Nephron progenitor cell (in vitro differentiated cells): ENCODE measurements at places on chromosomes 5 and 9.

DNA sequence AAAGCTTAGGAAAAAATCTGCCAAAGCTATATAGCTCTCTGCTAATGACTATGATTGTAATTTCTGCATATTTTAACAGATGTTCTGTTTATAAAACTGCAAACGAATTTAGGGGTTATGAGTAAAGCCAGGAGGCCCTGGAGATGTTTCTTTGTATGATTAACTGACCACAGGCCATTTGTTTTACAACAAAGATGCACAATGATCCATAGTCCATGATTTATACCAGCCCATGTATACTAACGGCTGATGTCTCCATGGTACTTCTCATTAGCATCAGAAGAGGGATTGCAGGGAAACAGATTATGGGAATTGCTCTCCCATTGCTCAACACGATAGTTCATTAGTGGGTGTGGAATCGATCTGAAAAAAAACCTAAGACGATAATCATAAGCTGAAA, 78.9 kb downstream of the PPP2R2B start:
- no peak for DNase-seq

DNA sequence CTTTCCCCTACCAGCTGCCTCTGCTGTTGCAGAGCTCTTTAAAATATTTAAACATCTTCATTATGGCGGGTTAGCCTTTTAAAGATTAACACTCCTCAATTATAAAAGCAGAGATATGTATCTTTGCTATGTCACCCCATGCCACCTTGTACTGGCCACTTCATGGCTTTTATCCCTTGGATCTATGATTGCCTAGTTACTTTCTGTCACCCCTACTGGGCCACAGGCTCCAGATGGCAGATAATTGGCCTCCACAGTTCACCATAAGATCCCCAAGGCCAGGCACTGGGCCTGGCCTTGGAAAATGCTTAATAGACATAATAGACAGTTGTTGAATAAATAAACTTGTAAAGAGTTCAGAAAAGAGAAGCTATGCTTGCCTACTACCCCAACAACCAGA, 142.0 kb upstream of the SHB start:
- DNase-seq, result no peak

DNA sequence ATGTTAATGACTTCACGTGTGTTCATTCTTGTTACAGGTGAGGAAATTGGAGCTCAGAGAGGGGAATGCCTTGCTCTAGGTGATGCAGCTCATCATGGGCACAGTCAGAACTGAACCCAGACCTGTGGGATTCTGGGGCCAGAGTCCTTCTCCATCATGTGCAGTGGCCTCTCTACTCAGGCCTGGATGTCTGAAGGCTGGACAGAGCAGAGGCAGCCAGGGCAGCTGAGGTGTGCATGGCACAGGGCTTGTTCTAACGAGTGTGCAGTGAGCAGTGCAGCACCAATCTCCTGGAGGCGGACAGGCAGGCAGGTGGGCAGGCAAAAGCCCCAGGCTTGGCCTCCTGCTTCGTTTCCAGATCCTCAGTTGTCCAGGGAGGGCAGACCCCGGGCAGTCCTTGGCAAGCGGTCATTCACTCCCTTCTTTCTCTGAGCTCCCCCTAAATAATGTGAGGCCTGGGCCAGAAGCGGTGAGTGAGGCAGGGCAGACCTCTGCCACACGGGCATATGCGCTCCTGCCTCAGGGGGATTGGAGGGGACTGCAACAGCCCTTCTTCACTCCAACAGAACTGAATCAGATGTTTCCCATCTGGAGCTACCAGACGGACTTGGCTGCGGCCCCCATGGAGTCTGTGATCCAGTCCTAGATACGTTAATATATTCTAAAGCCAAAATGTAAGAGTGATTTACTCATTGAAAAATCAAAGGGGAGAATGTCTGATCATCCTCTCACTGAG, 68.7 kb upstream of the FSTL4 start:
- DNase-seq, result no peak

DNA sequence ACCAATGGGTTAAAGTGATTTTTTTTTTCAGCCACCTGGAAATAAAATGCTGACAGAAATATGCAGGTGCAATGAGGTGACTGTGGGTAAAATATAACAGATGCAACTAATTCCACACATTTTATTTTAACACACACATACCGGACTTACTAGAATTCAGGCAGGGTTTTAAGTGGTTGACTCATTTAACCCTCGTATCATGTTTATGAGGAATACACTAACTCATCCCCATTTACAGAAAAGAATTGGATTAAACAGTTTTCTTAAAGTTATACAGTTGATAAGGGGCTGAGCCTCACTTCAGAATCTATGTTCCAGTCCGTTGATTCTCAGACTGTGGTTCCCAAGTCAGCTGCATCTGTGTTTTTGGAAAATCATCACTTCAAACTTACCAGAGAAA, 207.5 kb downstream of the CHSY3 start:
- DNase-seq, result no peak

GRCh38 chr9:36325081-36325828, 67.0 kb upstream of the GNE start:
- DNase-seq, result no peak

- no peak for DNase-seq
Observed at GRCh38 chr9:28779243-28779642, 1206.0 kb upstream of the C9orf72 start.

- DNase-seq, result no peak
Observed at GRCh38 chr5:13503017-13503416, 441.5 kb downstream of the DNAH5 start.

- DNase-seq, result no peak
Observed at GRCh38 chr5:139277171-139277570, 16.4 kb upstream of the MATR3 start.

DNA sequence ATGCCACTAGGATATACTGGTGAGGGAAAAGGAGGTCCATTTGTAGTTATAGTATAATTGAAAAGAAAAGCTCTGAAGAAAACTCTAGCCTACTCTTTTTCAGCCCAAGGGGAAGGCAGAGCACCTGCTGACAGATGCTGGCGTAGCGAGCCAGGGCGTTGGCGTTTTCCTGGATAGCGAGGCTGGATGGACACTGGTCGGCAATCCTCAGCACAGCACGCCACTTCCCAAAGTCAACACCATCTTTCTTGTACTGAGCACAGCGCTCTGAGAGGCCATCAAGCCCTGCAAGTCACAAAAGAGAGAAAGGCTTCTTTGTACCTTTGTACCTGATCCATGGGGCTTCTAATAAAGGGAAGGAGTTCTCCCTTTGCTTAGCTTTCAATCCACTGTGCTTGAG, 8.2 kb downstream of the ALDOB start:
- no peak for DNase-seq

DNA sequence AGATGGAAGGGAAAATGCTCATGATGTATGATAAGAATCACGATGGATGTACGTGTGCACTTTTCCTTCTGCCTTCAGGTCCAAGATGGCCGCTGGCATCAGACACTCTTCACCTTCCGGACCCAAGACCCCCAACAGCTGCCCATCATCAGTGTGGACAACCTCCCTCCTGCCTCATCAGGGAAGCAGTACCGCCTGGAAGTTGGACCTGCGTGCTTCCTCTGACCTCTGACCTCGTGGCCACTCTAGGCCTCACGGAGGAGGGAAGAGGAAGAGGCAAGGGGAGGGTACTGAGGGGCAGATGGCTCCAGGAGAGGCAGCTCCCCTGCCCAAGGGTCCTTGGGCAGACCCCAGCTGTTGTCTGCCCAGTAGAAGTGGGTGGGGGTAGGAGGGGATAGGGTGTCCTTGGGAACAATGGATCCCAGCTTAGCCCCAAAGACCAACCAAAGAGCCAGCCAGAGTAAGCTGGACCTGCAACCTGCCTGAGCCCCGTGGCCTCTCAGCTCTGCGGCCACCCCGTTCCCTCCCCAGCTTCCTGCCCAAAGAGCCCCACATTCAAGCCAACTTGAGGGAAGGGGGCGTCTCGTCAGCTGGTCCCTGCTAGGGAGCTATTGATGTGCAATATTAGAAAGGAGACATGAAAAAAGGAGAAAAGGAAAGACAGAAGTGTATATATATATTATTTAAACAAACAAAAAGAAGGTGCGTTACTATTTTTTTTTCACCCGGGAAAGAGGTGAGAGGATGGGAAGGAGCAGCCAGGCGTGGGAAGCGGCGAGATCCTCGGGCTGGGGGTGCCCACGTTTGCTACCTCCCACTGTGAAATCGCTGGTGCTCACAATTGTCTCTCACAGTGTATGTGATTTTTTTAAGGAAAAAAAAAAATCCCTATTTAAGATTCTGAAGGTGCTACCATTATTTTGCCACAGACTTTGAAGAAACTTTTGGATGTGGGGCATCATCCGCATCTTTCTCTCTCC, 12.1 kb upstream of the ORM1 start:
- DNase-seq, result no peak

DNA sequence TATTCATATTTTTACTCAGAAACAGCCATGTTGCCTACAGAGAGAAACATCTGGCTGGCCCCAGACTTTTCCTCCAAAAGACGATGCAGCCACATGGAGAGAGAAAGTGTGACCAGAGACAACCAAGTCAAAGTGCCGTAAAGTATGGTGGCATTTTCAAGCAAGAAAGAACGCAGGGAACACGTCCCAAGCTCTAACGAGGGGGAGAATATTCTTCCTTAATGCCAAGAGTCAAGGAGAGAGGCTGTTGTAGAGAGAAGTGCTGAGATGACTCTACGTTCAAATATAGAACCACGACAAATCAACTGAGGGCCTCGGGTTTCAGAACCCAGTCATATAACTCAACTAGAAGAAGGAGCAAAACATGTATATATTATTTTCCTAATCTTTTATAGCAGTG, 55.9 kb downstream of the FNBP1 start:
- DNase-seq, result no peak

- DNase-seq, result no peak
Observed at GRCh38 chr9:26310294-26310693, 582.3 kb downstream of the CAAP1 start.

DNA sequence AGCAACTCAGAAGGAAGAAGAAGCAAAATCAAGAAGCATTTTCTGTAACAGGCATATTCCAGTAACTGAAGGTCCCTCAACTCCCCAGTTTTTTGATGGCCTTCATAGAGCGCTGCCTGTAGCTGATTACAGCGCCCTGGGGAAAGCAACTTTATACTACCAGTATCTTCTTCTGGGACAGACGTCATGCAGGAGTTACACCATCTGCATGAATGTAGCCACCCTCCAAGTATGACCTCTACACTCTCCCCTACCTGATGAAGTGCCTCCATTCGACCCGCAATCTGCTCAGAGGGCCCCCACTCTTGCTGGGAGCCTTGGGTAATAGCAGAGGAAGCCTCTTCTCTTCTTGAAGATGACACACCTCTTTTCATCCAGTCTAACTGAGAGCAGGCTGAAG, 21.0 kb upstream of the SH3TC2 start:
- no peak for DNase-seq

DNA sequence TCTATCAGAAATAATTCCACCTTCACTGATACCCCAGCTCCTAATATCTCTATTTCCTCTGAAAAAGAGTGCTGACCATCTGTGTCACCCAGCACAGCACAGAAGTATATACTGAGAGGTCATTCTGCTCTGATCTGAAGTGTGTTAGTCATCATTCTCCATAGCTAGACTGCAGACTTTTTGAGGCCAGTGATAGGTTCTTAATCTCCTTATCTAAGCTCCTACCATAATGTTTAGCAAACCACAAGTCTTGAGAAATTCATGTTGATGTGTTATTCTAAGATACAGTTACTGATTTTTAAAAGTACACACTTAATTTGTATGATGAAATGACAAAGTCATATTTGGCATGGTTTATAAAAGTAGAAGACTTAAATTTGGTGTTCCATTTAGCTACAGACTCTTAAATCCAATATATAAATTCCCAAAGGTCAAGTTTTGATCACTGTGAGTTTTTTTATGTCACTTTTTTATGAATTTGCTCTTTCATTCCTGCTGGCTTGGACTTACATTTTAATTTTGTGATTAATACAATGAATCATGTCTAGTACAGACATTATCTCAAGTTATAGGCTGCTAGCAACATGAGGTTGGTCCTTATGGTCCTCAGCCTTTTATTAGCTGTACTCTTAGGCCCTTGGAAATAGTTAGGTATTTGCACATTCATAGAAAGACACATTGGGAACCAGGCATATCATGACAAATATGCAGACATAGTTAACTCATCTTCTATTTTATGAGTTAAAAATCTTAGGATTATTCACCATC, 380.8 kb downstream of the EBF1 start:
- DNase-seq, result no peak

DNA sequence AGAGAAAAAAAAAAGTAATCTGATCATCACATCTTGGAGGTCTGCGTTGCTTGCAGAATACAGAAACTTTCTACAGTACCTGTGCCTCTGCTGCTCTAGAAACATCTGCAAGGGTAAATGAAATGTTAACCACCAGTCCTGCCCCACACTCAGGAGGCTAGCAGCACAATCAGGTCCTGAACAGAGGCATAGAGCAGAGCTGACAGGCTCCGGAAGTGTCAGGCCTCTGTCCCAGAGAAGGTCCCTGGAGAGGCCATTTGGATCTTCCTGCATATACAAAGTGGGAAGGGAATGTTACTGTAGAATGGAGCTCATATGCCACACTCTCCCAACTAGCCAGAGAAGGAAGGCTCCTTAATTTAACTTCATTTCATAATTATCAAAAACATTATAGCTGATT, 7.2 kb downstream of the NRG2 start:
- no peak for DNase-seq

DNA sequence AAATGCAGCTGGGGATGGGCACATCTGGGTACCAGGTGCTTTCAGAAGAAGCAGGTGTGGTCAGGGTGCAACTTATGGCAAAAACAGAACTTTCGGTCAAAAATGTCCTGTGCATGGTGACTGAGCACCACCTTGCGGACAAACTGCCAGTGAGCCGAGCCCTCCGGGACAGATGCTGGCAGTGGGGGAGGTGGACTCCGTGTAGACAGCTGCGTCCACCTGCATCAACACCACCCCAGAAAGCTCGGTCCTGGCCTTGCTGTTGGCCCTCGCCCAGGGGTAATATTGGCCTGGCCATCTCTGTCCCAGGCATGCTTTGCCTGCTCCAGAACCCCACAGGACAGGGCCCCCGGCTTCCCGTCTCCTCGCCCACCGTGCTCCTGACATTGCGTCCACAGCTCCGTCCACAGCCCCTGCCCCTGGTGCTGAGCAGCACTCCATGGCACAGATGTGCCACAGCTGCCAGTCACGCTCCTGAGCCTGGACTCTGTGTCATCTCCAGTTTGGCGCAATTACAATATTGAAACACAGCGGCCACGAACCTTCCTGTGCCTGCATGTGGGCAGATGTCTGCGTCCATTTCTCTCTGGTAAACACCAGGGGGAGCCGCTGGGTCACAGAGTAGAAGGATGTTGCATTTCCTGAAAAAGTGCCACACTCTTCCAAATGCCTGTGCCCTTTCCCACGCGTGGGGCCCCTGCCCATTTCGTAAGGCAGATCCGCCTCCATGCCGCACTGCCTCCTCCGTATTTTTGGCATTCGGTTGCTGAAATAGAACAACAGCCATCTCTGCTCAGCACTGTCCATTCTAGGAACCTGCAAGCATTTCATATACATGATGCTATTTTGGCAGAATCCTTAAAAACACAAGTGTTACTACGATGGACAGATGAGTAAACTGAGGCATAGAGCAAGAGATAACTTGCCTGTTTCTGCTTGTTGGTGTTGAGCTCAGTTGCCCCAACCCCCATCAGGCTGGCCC, 33.4 kb upstream of the SLC6A19 start:
- peak; percentile 80 for DNase-seq

GRCh38 chr5:107285772-107286171, 385.0 kb downstream of the EFNA5 start:
- no peak for DNase-seq
